ENCODE measurements at places on chromosomes 3 and 15.

DNA sequence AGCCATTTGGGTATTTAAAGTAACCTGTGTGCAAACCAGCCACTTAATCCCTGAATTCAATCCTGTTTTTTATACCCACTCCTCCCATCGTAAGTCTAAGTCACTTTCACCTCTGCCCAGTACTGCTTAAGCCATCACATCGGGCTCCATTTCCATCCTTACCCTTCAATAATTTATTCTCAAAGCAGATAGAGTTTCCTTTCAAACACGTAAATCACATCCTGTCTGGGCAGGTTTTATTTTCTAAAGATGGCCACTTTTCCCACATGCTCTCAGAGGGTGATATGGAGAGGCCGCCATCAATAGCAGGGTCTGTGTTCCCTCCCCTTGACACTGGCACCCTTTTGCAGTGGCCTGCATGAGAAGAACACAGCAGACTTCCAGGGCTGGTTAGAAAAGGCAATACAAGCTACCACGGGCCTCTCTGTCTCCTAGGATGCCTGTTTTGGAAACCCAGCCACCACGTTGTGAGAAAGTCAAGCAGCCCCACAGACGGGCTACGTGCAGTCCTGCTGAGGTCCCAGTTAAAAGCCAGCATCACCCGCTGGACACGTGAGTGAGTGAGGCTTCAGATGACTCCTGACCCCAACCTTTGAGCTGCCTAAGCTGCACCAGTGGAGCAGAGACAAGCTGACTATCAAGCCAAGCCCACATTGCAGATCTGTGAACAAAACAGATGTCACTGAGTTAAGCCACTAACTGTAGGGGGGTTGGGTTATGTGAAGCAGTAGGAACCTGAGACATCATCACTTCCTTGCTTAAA lies 241.8 kb upstream of the SLCO3A1 start:
- DNase-seq = no peak

GRCh38 chr3:117875887-117876286 lies 1158.8 kb downstream of the IGSF11 start:
- DNase-seq = no peak

GRCh38 chr15:29538044-29538443 lies 268.4 kb upstream of the NSMCE3 start:
- DNase-seq = no peak

DNA sequence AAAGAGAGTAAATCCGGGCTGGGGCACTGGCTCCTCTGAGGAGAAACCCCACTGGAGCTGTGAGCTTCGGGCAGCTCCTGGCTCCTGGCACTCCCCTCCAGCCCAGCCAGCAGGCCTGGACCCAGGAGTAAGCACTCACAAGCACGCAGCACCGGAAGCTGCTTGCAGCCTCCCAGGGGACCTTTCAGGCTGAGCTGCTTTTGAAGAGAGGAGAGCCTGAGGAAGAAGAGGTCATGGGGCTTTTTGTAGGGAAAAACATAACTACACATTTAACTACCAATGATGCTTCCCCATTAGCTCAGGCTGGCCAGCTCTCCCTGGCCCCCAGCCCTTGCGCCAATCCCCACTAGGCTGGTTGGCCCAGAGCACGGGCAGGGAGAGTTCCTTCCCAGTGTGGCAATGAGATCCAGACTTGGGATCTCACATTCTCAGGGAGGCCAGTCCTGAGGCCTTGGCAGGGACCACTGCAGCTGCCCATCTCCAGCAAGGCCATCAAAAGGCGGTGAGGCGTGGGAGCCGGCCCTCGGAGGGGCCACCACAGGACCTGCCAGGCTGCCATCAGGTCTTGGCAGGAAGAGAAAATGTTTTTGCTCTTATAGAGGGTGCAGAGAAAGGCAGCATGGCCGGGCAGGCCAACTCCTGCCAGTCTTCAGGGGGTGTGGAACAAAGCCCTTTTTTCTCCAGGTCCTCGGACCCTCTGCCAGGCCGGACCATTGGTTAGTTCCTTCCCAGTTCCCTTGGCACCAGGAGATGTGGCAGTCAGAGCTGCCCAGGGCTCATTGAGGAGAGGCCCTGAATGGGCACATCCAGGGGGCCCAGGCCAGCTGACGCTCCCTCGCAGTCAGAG lies 41.5 kb upstream of the MFGE8 start:
- peak; percentile 81 for DNase-seq

- DNase-seq = no peak
Measured at GRCh38 chr3:98548544-98548943, 16.8 kb downstream of the GPR15 start.

DNA sequence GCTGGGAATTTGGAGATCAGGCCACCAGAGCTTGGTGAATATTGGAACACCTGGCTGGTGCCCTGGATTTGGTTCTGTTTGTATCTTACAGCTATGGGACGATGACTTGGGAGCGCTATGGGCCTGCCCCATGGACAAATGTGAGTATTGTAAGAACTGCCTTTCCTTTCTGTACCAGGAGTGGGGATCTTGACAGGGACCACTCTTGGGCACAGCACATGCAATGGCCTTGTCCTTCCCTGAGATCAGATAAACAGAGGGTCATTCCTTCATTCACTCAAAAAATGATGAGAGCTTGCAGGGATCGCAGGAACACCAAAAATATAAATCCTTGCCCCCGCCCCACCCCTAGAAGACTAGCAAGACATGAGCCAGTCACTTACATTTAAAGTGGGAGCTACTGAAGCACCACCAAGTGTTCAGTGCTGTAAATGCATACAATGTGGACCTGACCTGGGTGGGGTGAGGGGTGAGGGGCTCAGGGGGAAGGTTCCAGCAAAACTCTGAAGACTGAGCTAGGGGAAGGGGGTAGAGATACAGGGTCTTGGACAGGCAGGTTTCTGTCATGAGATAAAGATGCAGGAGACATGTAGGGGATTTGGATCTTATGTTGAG lies 2.7 kb upstream of the CRELD1 start:
- DNase-seq = peak; percentile 45

DNA sequence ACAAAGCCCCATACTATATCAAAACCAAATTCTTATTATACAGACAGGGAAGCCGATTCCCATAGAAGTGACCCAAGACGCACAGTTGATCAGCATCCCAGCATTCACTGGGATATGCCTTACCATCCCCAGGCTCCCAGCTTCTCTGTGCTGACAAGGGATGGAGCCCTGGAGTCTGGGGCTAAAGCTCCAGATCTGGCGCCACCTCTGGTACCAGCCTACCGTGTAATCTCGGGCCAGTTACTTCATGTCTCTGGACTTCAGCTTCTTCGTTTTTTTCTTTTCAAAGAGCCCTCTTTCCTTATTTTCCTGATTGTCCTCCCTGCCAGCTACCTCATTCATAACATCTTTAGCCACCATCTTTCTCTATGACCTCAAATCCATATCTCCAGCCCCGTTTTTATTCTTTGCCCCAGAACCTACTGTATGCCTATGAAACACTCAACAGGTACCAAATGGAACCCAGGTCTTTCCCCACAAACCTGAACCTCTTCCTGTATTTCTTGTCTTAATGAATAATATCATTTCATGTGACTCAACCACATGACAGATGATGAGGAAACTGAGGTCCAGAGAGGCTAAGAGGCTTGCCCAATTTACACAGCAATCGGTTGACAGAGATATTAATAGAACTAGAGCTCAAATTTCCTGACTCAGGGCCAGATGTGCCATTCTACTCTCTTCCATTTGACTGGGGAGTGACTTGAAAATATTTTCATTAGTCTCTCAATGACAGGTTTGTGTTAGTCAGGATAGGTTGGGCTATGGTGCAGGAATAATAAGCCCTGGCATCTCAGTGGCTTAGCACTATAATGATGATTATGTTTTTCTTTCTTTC lies 85.4 kb upstream of the TLE3 start:
- peak; percentile 52 for DNase-seq

GRCh38 chr3:139327231-139327630 lies 16.6 kb upstream of the MRPS22 start:
- no peak for DNase-seq

DNA sequence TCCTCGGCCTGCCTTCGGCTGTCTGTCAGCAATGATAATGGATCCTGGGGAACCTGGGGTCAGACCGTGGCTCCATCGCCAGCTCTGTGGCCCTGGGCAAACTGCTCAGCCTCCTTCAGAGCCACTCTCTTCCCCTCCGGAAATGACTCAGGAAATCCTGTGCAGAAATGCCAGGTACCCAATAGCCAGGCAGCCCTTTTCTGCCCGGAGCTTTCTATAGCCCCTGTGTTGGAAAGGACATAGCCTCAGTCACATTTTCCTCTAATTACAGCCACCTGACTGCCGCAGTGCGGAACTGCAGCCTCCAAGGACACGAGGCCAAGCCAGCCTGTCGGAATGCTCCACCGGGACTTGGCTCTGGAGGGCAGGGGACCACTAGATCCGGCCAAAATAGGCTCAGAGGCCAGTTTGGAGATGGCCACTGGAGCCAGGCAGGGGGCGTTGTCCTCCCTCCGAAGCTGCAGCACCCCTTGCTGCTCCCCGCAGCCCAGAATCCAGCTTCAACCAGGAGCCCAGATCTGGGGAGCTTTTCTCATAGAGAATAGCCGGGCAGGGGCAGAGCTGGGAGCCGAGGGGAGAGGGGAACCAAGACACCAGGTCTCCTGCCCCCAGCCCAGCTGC lies 11.6 kb upstream of the ZXDC start:
- peak; percentile 14 for DNase-seq

DNA sequence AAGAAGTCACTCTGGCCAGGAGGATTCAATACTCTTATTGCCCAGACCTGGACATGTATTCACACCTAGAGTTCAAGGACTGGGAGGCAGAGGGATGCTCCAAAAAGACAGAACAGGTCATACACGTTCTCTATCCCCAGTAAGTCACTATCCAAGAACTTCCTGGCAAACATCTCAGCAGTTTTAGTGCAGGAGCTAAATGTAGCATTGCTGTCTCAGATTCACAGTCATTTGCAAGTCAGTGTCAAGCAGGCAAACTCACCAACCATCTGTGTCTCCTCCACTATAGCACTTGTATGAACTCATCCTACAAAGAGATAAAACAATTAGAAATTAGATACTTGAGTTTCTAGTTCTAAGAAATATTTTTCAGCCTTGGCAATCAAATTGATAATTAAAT lies 38.4 kb downstream of the ABHD17C start:
- DNase-seq = no peak

DNA sequence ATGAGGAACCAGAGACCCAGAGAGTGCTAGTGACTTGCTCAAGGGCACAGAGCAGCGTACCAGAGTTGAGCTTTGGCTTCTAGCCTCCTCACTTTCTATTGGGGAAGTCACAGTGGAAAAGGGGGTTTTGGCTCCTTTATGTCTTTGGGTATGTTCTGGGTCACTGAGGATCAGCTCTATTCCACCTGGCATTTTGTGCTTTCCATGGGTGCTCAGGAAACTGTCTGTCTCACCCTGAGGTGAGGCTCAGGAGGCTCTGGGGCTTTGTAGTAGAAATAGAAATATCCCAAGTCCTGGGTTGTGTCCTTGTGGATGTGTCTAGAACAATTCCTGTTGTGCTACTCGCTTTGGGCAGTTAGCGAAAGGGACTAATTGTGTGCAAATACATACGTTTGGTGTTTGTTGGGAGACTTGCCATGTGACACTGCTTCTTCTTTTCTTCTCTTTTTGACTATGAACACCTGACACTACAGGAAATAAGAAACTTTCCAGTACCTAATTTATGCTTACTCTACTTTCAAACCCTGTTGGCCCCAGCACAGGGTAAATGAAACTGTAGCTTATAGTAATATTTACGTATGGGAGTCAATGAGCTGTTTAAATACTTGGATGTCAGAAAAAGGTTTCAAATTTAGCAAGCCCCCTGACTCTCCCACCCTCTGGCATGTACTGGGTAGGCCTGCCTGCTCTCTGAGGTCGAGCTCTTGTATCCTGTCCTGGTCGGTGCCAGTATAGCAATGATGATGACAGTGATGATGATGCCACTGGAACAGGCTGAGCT lies 35.6 kb downstream of the SMAD3 start:
- DNase-seq = no peak

GRCh38 chr3:16104156-16104555 lies 70.3 kb upstream of the GALNT15 start:
- no peak for DNase-seq

DNA sequence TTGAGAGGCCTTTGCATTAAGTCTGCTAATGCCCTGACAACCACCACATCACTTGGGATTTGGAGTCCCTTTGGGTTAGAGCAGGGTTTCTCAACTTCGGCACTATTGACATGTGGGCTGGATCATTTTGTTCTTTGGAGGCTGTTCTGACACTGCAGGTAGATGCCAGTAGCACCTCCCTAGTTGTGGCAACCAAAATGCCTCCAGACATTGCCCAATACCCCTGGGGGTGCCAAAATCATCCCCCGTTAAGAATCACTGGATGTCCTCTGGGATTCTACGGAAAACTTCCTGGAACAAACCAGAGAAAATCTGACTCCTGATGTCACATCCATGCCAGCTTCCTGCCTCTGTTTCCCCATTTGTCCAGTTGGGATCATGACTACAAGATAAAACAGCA lies 37.2 kb upstream of the BLM start:
- DNase-seq = no peak

- peak; percentile 40 for DNase-seq
Measured at GRCh38 chr3:190562866-190563510, 49.1 kb downstream of the IL1RAP start.

GRCh38 chr3:121651684-121652083 lies 9.0 kb downstream of the HCLS1 start:
- peak; percentile 29 for DNase-seq

GRCh38 chr3:16122661-16123060 lies 51.8 kb upstream of the GALNT15 start:
- DNase-seq = no peak

DNA sequence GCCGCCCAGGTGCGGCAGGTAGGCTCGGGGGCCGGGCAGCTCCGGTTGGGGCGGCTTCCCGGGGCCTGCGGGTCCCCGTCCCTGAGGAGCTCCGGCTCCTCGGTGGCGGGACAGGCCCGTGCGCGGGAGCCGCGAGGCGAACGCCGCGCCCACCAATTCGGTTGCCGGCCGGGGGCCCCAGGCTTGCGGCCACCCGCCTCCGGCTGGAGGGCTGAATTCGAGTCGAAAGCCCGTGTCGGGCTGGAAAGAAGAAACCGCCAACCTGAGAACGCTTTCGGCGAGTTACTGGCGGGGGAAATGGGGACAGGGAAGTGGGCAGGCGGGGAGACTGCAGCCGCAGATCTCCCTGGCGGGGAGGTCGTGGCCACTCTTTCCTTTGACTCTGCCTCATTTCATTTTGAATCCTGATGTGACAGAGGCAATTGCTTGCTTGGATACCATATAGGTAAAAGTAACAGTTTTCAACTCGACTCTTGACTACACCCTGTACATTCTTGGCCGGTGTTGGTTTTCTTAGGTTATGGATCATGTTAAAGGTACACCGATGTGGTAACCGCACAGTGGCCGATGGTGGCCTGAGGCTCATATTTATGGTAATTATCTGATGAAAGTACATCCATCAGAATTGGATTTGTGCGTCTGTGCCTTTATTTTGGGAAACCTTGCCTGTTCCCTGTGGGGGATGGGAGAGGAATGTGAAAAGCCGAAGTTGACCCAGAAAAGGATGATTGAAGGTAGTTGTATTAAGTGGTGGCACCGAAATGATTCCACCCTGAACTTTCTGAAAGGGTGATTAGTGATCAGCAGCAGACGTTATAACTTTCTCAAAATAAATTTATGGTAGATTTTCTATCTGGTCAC lies 1.7 kb downstream of the B3GNT5 start:
- DNase-seq = peak; percentile 22

DNA sequence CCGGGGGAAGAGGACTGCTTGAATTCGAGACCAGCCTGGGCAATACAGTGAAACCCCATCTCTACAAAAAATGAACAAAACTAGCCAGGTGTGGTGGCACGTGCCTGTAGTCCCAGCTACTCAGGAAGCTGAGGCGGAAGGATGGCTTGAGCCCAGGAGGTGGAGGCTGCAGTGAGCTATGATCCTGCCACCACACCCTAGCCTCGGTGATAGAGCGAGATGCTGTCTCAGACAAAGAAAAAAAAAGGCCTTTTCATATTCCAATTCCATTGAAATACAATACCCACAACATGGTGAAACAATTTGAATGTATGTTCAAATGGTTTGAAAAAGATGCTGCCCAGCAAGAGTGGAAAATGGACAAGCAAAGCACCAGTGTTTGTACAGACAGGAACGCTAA lies 61.8 kb upstream of the ZNF148 start:
- no peak for DNase-seq

Data from choroid plexus epithelial cell (primary cell).